Spleen (tissue), 13 donors: ENCODE measurements at places on chromosomes 4 and X.
A peak's percentile ranks its signal among the peaks of the same experiment; 100 is the strongest.

DNA sequence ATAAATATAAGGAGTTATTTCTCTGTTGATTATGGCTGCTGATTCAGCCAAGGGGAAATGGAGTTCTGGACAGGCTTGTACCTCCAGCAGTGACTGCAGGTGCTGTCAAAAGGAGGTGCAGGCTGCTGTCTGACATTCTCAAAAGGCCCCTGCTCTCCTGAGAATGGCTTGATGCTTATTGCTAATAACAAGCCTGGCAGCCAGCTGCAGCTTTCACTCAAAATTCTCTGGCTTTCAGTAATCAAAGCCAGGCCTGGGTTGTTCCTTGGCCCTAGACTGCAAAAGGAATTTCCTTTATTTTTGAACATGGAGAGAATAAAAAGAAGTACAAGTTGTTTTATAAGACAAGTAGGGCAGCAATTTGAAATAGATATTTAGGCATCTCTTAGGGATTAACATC is 575.9 kb downstream of the MID1IP1 start:
- DNase-seq = no peak

DNA sequence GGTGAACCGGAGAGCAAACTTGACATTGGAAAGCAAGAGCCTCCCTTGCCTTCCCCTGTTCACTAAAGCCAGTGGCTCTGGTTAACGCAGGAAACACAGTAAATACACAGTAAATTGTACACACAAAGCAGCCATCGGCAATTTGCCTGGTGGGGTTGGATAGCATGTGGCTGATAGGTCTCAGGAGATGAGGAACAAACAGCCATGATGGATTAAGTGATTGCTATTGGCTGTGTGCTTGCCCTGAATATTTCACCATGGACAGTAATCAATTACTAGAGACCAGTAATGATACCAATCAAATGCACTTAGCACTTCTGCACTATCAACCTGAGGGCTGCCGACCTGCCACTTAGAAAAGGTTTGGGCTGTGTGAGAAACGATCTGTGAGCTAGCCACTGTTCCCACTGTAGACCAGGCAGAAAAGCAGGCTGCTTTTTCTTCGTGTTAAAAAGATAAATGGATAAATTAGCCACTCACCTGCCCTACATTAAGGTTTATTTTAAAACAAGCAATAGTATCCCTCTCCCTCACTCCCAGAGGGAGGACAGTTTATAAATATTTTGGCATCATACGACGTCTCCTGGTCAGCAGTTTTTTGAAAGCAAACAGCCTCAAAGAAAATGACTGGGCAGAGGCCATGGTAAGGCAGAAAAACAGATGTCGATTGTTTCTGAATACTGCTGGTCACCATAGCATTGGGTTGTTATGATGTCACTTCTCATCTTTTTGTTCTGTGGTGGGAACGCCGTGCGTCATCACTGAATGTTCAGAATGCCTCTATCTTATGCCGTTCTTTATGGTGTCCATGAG is 167.1 kb downstream of the MAML3 start:
- DNase-seq = no peak

- peak; percentile 82 for DNase-seq
These were observed at the start of gene NAP1L3 for GRCh38 chrX:93673056-93673868. Gene NAP1L3, minus strand, starts transcription at chrX:93673578. Its CDS starts 274 bp downstream, at chrX:93673304.

- no peak for DNase-seq
These were observed 48.8 kb downstream of the PDE5A start for GRCh38 chr4:119579823-119580222.

DNA sequence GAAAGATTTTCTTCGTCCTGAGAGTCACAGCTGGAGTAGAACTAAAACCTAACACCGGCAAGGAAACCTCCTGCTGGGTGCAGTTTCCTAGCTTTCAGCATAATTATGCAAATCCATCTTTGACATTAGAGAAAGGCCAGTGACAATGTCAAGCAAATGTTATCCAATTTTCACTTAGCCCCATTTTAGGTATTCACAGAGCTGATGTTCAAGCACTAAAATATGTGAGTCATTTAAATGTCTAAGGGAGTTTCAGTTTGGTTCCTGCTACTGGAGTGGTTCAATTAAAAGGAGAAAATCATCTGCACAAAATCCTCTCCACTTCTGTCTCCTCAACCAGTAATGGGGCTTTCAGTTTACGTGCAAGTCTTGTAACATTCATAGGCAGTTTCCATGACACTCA is 37.1 kb upstream of the AMOT start:
- DNase-seq = no peak

GRCh38 chr4:15902746-15903145 is 35.8 kb downstream of the FGFBP1 start:
- DNase-seq = no peak

GRCh38 chrX:132270699-132271098 is 51.5 kb upstream of the RAP2C start:
- DNase-seq = no peak

GRCh38 chr4:1356181-1356998 is 9.4 kb downstream of the UVSSA start:
- DNase-seq = peak; percentile 88

DNA sequence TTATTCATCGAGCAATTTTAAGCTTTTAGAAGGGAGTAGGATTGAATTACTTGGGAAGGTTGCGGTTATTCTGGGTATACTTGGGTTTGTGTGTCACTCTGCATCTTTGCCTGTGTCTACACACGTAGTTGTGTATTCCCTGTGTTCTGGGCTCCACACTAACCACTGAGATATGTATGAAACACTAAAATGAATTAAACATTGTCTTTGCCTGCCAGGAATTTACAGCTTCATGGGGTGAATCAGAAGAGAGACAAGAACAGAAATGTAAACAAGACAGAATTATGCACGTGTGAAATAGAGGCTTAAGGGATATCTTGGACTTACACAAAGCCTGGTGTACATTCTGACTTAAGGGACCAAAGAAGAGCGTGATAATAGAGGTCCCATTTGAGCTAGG is 228.5 kb downstream of the AFF2 start:
- no peak for DNase-seq

- DNase-seq = no peak
These were observed 90.0 kb downstream of the SORBS2 start for GRCh38 chr4:185722029-185722316.

DNA sequence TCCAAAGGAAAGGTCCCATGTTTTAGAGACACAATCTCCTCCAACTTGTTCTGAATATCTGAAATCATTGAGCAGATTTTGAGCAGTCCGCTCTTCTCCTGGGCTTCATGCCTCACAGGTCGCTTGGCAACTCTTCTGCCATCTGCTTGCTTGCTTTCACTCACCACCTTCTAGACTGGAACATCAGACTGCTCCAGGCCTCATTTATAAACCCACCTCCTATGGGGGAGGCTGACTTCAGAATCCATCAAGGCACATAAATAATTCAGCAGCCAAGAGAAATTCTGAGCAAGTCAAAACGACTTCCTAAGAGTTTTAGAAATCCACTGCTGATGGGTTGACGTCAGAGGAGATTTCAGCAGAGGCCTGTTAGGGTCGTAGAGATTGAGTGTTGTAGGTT is 64.1 kb downstream of the FAM184B start:
- no peak for DNase-seq

DNA sequence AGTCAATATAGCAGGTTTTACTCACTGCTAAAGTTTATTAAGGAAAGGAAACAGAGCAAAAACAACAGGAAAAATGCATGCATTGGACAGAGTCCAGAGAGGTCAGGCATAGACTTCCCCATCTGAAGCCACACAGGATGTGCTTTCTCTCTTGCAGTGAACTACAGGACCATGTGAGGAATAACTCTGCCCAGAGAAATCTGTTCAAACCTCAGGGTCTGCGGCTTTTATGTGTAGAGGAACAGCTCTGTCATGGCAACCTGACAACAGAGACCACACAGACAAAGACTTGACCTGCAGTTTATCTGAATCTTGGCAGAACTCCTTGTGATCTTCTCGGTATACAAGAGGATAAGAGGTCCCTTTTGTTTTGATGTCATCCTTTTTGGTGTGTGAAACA is 46.3 kb upstream of the LONRF3 start:
- no peak for DNase-seq

GRCh38 chr4:68572653-68573170 is 3.4 kb downstream of the UGT2B17 start:
- no peak for DNase-seq

DNA sequence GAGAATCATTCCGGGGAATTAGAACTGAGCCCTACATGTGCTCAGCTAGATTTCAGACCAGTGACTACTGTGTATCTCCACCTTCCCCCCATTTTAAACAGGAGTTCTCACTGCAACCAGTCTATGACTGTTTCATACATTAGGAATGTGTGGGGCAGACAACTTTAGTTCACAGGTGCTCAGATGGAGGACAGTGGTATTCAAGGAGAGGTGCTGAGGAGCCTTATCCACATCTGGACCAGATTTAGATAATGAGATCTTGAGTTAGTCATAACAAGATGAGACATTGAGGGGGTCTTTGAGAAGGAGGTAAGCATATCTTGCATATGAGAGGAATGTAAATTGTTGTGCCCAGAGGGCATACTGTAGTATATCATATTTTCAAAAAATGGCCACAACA is 32.8 kb upstream of the RELL1 start:
- no peak for DNase-seq
